ENCODE measurements at places on chromosomes 13 and 19.

DNA sequence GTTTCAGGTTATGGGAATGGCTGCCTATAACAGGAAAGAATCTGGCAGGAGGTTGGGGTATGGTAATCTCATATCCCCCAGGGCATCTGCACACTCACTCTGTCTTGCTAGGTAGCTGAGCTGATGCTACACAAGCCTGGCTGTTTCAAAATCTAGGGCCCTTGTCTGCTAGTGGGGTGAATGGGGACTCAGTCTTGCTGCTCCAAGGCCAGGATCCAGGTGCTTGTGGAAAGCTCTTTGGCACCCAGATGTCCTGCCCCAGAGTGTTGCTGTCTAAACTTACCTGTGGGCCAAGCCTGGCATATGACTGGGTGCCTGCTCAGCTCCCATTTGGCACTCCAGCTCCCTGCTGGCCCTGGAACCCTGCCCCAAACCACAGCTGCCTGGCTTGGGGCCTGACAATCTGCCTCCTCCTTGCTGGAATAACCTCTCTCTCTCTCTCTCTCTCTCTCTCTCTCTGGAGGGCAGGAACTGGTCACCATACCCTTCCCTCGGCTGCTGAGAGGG, 158.1 kb upstream of the TSC22D1 start:
- no peak for DNase-seq

DNA sequence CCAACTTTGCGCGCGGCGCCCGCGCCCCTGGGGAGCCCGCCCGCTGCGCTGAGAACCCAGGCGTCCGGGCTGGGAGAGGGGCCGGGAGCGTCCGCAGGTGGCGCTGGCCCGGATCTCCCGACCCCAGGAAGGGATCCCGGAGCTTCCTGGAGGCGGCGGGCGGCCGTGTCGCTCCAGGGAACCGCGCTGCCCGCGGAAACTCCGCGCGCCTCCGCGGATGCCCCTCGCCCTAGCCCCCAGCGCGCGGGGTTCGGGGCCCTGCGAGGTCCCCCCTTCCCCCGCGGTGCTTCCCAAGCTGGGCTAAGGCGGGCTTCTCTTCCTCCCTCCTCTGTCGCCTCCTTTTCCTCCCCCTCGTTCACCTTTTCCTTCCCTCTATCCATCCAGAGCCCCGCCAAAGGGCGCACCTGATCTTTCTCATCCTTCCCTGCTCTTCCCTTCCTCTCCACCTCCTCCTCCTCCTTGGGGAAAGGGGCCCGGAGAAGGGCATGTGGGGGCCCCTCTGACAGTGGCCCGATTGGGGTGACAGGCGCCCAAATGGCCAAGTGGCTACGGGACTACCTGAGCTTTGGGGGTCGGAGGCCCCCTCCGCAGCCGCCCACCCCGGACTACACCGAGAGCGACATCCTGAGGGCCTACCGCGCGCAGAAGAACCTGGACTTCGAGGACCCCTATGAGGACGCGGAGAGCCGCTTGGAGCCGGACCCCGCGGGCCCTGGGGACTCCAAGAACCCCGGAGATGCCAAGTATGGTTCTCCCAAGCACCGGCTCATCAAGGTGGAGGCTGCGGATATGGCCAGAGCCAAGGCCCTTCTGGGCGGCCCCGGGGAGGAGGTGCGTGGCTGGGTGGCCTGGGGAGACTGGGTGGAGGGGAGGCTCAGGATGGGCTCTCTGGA, 710 bp downstream of the SHD start:
- no peak for DNase-seq

DNA sequence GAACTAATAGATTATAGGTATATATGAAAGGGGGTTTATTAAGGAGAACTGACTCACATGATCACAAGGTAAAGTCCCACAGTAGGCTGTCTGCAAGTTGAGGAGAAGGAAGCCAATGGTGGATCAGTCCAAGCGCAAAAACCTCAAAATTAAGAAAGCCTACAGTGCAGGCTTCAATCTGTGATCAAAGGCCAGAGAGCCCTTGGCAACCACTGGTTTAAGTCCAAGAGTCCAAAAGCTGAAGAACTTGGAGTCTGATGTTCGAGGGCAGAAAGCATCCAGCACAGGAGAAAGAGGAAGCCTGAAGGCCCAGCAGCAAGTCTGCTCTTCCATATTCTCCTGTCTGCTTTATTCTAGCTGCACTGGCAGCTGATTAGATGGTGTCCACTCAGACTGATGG, 721.3 kb upstream of the PCDH9 start:
- no peak for DNase-seq

GRCh38 chr13:51519771-51520216, 64.5 kb upstream of the WDFY2 start:
- no peak for DNase-seq

GRCh38 chr13:32829676-32830335, 186.4 kb upstream of the KL start:
- DNase-seq = no peak

DNA sequence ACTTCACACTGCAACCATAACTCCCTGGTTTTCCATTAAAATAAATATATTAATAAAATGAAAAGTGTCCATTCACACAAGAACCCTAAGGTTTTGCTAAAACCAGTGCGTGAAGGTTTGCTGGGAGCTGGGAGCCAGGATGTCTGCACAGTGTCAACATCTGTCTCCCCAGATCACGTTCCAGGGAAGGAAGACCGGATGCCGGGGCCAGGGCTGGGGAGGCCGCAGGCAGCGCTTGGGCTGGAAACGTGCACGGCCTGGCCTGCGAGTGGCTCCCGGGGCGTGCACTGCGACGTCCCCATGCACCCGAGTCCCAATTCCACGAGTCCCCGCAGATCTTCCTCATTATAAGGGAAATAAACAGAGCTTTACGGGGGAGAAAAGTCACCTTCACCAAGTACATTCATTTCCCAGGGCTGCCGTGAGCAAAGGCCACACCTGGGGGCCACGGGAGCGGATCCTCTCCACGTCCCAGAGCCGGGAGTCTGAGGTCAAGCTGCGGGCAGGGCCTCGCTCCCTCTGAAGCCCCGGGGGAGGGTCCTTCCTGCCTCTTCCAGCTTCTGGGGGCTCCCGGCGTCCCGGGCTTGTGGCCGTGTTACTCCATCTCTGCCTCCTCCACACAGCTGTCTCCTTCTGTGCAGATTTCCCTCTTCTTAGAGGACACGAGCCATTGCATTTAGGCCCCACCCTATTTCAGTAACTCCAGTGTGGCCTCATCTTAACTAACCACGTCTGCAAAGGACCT, 12.8 kb downstream of the SHC2 start:
- DNase-seq = no peak

DNA sequence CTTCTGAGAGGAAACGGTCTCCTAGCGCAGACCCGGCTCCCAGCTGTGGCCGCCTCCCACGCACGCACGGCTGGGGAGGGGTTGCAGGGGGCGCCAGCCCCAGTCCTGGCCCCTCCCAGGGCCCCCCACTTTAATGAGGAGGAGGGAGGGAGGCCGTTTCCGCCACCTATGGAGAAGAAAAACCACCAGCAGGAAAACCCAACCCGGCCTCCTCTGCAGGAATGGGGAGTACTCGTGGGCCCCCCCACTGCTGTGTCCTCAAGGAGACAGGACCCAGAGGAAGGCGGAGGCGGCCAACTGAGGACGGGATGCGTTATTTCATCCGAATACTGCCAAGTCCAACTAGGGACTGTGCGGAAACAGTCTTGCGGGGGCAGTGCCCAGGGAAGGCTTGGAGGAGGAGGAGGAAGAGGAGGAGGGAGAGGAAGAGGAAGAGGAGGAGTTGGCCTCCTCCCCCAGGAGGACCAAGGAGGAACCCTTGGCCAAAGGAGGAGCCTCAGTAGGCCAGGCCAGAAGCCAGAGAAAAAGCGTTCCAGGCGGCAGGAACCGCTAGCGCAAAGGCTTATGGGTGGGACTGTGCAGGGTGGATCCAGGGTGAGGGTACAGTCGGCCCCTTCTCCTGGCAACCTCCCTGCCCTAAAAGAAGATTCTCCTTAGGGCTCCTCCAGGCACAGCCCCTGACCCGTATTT, 3.9 kb upstream of the SSBP4 start:
- DNase-seq = no peak

GRCh38 chr13:44605721-44606120, 29.6 kb upstream of the TSC22D1 start:
- DNase-seq = no peak

GRCh38 chr19:16946951-16947940, 58.4 kb downstream of the F2RL3 start:
- DNase-seq = no peak

- no peak for DNase-seq
Measured at GRCh38 chr13:34654647-34655046, 287.4 kb upstream of the NBEA start.

GRCh38 chr19:15863272-15863671, 34.6 kb downstream of the CYP4F2 start:
- no peak for DNase-seq

DNA sequence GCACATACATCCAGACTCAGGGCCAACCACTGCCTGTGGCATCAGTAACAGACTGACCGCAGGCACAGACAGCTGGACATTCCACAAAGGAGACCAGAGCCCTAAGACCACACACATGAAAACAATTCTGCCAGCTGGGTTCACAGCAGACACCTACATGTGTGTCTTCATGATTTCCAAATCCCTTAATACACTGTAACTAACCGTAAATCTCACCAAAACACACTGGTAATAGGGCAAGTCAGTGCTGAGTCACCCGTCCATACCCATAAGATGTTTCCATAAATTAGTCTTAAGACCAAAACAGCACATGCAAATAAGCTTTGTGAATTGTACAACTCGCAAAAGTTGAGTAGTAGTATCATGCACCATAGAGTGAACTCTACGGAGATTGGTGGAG, 65.4 kb downstream of the TUBGCP3 start:
- no peak for DNase-seq

DNA sequence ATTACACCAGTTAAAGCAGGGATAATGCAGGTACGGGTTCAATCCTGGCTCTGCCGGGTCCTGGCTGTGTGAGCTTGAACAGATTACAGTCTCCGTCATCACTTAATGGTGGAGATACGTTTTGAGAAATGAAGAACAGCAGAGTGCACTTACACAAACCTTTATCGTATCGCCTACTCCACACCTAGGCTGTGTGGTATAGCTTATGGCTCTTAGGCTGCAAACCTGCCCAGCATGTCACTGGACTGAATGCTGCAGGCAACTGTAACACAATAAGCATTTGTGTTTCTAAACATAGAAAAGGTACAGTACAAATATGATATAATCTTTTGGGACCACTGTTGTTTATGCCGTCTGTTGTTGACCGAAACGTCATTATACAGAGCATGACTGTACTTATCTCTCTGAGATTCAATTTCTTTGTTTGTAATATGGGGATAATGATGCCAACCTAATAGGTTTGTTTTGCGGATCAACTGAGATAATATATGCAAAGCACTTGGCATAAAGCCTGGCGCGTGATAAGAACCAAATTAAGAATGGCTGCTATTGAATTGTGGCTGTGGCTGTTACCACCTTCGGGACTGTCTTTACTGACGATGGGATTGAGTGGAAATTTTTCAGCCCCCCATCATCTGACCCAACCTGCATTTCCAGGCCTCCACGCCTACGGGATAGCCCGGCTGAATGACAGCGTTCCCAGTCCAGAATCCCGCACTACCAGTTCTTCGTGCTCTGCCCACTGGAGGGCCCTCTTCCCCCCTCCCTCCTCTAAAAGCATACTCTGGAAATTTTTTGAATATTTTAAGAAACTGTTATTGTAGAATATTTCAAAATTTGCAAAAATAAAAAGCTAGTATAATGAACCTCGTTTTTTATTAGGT, 11.2 kb downstream of the KRTDAP start:
- no peak for DNase-seq

GRCh38 chr19:7874076-7874896, at the start of gene PRR36:
Gene PRR36, minus strand, starts transcription at chr19:7874390. Its CDS starts 701 bp downstream, at chr19:7873689.
- DNase-seq = no peak

- DNase-seq = no peak
Measured at GRCh38 chr13:23468811-23469210, 35.3 kb upstream of the SACS start.

- no peak for DNase-seq
Measured at GRCh38 chr19:42246922-42247639, 4.7 kb upstream of the GSK3A start.

DNA sequence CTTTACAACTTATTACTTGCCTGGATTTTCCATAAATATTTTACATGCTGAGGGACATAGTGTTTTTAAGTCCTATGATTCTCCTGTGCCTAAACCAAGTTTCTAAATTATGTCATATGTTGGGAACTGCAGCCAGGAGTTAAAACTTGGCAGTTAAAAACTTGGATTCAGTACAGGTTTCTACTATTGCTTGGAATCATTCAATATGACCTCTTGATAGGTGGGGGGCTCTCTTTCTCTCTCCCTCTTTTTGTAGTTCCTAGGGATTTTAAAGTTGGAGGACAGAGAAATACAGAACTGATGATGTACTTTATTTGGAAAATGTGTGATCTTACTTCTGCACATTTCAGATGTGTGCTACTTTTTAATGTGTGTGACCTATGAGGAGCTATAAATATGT, 4.7 kb downstream of the CSNK1A1L start:
- DNase-seq = no peak

DNA sequence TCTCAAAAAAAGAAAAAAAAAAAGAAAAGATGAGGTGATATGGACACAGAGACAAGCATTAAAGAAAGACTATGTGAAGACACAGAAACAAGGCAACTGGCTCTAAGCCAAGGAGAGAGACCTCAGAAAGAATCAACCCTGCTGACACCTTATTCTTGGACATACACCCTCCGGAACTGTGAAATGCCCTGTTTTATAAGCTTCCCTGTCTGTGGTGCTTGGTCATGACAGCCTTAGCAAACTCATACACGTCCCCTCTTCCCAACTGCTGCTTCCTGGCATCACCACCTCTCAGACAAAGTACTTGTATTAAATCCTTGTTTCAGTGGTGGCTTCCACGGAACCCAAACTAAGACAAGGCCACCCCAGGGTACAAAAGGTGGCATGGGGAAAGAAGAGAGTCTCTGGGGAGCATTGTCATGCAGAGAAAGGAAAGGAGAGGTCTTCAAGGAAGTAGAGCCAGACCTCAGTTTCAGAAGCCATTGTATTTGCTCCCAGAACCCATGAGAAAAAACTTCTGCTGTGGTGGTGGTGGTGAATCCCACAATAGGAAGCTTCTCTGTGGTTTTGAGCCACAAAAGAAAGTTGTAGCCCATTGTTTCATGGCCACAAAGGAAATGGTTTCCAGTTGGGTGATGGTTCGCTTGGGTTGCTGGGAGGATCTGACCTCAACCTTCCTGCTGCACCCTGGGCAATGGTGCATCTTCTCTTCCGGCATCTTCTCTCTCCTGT, 16.3 kb upstream of the TSPAN16 start:
- no peak for DNase-seq

GRCh38 chr19:31451686-31452330, 102.6 kb upstream of the TSHZ3 start:
- no peak for DNase-seq

- no peak for DNase-seq
Measured at GRCh38 chr13:32998966-32999365, 17.3 kb upstream of the KL start.

DNA sequence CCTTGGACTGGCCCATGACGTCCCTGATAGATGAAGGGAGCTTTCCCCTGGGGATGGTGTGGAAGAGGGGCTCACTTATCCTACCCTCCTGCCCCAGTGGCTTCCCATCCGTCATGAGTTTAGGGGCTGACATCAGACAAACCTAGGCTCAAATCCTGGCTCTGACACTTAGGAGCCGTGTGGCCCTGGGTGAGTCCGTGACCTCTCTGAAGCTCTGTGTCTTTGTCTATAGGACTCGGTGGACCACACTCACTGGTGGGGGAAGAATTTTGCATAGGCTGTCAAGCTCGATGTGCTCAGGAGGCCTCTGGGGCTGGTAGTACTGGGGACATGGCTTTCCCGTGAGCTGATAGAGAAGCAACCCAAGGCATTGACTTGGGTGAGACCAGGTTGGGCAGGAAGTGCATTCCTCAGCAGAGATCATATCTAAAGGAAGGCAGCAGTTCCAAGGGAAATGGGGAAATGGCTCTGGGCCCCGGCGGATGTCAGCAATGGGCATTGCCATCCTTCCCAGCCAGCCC, 17.4 kb upstream of the AP1M2 start:
- DNase-seq = no peak

GRCh38 chr13:77810430-77810829, 108.2 kb downstream of the EDNRB start:
- DNase-seq = peak; percentile 6
